ENCODE measurements at places on chromosomes 7 and 10.

GRCh38 chr7:111820121-111820520, 257.8 kb upstream of the IMMP2L start:
- DNase-seq: no peak

- DNase-seq: no peak
Measured at GRCh38 chr10:28020080-28020860, 21.4 kb upstream of the ODAD2 start.

DNA sequence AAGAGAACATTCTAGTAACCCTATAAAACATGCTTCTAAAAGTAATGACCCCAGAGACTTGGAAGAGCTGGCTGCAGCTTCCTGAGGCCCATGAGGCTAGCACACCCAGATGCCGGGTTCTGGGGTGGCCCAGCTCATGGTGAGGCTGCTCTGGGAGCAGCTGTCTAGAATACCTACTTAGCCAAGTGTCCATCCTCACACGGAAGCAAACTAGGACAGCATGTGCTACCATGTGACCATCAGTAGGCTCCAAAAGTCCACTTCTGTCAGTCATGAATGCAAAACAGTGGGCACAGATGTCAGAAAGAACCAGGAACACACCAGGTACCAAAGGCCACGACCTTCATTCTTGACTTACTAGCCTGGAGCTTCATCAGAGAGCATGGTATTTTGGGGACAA, 32.4 kb downstream of the CTBP2 start:
- DNase-seq: no peak

DNA sequence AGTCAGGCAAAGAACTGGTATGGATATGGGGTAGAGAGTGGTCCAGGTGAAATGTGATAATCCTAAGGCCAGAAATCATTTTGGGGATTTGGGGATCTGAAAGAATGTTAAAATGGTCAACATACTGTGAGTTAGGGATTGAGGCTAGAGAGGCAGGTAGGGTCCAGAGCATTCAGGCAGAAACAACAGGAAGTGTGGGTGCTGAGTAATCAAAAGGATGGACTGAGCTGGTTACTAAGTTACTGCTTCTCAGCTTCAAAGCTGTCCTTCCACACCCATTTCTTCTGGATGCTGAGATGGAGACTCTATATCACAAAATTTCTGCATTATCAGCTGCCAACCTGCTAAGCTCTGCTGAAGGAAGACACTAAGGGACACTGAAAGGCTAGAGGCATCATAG, 30.6 kb upstream of the PRKCQ start:
- DNase-seq: no peak

- DNase-seq: no peak
Measured at GRCh38 chr7:99943641-99944496, 14.4 kb upstream of the GJC3 start.

Data from activated CD8-positive, alpha-beta memory T cell treated with anti-CD3 and anti-CD28 coated beads for 48 hours (primary cell).